ENCODE measurements at places on chromosomes 4 and X.

DNA sequence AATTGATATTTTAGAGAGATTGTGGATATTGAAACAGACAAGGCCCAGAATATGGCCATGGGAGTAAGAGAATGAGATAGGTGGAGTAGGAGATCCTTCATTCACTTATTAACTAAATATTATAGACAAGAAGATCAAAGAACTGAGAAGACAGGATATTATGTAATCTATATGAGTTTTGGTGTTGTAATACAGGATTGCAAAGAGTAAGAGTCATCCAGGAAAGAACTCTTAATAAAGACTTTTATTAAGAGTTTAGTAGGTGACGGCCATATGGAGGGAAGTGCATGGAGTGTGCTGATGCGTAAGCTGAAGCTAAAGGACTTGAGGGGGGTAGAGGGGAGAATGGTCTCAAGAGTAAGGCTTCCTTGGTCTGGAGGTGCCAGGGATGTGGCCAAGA is 153.7 kb downstream of the VEGFC start:
- DNase-seq = no peak

DNA sequence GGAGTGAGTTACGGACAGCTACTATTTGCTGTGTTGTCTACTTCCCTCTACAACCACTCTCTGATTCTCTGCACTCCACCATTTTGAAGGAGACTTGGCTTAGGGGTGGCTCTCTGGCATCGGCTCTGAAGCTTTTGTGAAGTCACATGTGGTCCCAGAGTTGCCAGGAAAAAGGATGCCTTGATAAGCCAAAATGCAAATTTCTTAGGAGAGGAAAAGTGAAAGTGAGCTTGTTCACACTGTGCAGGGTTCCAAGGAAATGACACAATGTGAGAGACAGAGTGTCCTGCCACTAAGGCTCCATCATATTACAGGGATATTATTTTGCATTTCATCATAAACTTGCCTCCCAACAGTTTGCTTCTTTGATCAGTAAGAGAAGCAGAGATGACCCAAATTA is 7.2 kb downstream of the PHOX2B start:
- DNase-seq = no peak

GRCh38 chrX:30301963-30302362 is 7.2 kb downstream of the NR0B1 start:
- DNase-seq = no peak

- DNase-seq = no peak
Observed at GRCh38 chr4:121168446-121169281, 4.5 kb upstream of the TNIP3 start.

- DNase-seq = no peak
Observed at GRCh38 chr4:7256984-7257810, 64.9 kb downstream of the SORCS2 start.

DNA sequence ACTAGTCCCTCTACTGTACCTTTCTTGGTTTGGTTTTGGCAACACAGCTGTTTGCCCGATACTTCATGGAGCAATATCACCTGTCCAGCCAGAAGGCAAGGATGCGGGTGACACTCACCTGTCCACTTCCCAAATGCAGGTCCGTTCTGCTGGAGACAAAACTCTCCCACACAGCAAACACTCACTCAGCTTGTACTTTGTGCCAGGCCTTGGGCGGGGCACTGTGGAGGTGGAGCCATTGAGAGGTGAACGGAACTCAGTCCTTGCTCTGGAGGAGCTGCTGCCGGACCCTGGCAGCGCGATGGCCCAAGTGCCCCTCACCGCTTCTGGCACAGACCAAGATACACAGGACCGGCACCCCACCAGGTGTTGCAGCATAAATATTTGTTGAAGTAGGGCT is 15.3 kb upstream of the HMGB3 start:
- DNase-seq = no peak
